GM12891 (cell line): ENCODE measurements at places on chromosomes 5 and 9.

- DNase-seq = no peak
Measured at GRCh38 chr5:135986401-135986800, 31.6 kb upstream of the LECT2 start.

- no peak for DNase-seq
Measured at GRCh38 chr5:59264639-59265245, 628.8 kb downstream of the PDE4D start.

- no peak for DNase-seq
Measured at GRCh38 chr9:17695482-17695881, 116.6 kb downstream of the SH3GL2 start.

GRCh38 chr9:28363151-28363562 is 789.9 kb upstream of the C9orf72 start:
- no peak for DNase-seq

- DNase-seq = no peak
Measured at GRCh38 chr9:127088724-127089615, 33.5 kb downstream of the ANGPTL2 start.

DNA sequence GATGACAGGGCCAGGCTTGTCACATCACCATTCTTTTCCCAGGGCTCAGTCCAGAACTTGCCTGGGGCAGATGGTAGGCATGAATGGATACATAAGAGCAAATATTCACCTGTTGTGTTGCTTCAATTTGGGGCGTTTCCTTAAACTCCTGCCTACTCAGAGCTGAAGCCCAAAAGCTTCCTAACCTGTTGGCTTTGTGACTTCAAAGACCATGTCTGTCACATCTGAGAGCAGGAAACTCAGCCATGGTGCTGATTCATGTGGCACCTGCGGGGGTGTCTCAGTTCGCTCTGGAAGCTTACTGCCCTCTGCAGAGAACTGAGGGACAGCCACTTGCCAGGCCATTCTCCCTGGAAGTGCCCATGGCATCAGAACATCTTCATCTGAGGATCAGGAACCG is 246.6 kb downstream of the HSPA4 start:
- no peak for DNase-seq

DNA sequence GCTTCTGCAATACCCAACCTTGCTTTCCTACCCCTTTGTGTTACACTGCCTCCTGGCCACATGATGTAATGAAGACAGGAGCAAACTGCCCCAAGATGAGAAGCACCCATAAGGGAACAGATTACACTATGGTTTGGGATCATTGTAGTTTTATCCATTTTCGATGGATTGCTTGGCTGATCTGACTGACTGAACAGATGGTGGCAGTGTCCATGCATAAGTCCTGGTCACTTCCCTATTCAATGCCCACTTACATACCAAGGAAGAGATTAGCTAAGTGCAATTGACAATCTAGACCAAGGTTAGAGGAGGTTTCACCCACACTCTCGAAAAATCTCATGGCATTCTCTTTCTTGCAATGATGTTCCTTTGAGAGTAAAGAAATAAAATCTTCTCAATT is 319.9 kb downstream of the RAB3C start:
- no peak for DNase-seq

DNA sequence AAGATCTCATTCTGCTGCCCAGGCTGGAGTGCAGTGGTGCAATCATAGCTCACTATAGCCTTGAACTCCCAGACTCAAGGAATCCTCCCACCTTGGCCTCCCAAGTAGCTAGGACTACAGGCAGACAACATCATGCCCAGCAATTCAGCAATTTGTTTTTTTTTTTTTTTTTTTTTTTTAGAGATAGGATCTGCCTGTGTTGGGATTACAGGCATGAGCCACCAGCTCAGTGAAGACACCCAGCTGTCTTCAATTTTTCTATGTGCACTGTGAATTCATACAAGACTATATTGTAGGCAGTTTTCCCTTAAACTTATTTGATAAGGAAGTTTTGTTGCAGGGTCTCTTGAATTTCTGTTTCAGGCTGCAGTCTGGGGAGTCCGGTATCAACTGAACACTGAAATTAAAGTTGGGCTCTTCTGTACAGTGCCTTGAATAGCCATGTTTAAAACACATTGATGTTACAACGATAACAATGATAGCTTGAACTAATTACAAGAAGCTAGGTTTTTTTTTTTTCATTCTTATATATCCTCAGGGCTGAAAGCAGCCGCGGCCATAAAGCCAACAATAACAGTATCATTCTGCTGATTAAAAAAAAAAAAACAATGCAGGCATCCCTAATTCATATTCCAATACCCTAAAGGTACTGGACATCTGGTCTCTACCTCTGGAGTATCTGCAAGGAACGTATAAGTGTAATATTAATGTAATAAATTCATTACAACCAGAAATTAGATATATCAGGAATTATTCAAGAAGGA is 63.5 kb downstream of the MPDZ start:
- no peak for DNase-seq
